Hepatocyte (in vitro differentiated cells): ENCODE measurements at places on chromosomes 16 and 17. TPM values are rescaled to one million over a fixed set of nuclear protein-coding genes. Genes with fewer than 3 reads are reported as not detected.

DNA sequence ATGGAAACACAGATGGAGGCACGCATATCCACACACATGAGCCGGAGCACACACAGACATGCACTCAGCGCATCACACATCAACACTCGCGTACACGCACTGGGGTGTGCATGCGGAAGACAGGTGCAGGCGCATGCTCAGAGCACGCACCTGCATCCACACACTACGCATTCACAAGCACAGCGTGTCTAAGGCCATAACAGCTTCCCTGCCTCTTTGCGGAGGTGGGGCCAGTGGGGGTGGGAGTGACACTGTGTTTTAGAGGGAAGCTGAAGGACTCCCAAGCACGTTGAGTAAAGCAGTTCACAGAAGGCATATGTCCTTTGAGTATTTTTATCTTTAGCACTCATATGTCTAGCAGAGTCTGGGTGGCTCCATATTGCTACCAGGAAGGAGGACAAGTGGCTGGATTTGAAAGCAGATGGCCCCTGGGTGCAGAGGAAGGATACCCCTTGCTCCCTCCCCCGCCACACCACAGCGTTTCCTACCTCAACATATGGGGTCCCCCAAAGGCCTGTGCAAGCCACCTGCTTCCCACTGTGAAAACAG lies 68.6 kb upstream of the TOB1 start:
- no peak for DNase-seq

- DNase-seq: no peak
Observed at GRCh38 chr17:17732444-17732843, 51.2 kb downstream of the RAI1 start.

- DNase-seq: no peak
Observed at GRCh38 chr16:29791845-29792807, 1.6 kb downstream of the KIF22 start.

The KRTAP16-1 gene
- not detected in 2 replicates for total RNA-seq

GRCh38 chr16:56858374-56858773 lies 6.6 kb upstream of the SLC12A3 start:
- no peak for DNase-seq

- DNase-seq: peak; percentile 33
Observed at GRCh38 chr17:67289181-67289876, 44.3 kb upstream of the HELZ start.

GRCh38 chr16:23523321-23523720 lies 13.0 kb upstream of the GGA2 start:
- DNase-seq: no peak

The MYH8 gene
- total RNA-seq: not detected in 2 replicates

- no peak for DNase-seq
Observed at GRCh38 chr17:50570528-50570927, 10.0 kb downstream of the CACNA1G start.

- DNase-seq: no peak
Observed at GRCh38 chr16:84052071-84052622, 9.6 kb upstream of the SLC38A8 start.

DNA sequence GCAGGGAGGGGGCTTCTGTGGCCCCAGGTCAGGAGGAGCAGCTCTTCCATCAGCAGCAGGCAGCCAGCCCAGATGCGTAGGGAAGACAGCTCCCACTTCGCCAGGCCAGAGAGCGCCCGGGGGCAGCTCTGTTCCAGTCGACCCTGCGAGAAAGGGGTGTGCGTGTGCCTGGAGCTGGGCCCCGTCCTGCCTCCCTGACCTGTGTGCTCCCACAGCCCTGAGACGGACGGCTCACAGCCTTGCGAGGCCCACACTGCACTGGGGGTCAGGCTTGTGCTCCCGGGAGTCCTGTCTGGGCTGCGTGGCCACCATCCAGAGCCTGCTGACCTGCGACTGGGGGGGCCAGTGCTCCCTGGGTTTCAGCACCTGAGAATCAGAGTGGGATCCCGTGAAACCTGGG lies 469 bp upstream of the MSLN start:
- DNase-seq: no peak

The PRRT2 gene
- 7.0 and 8.0 TPM in 2 replicates for total RNA-seq

DNA sequence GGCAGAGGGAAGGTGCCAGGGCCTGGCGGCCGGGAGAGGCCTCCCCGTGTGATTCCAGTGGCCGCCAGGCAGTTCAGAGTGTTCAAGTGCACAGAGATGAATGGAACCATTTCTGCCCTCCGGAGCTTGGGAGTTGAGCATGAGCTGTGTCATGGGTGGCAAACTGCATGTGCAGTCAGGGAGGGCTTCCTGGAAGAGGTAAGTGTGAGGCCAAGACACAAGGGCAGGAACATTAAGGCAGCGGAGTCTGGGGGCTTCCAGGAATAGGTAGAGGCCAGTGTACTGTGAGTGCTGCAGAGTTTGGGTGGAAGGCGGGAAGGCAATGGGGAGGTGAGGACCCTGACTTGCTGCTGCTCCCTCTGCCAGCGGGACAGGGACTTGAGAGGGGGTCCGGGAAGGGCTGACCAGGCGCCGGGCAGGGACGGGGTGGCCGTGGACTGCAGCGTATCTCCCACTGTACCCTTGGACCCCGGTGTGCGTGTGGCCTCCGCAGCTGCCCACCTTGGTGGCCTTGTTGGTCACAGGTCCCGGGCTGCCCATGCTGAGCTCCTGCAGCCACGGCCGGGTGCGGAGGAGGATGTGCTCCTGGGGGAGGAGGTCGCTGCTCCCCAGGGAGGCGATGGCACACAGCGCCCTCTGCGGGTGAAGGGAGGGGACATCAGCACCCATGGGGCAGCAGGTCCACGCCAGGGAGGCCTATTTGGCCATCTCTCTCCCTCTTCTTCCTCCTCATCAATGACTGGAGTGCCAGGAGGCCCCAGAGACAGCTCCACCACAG lies 7.5 kb upstream of the CEP131 start:
- DNase-seq: no peak

DNA sequence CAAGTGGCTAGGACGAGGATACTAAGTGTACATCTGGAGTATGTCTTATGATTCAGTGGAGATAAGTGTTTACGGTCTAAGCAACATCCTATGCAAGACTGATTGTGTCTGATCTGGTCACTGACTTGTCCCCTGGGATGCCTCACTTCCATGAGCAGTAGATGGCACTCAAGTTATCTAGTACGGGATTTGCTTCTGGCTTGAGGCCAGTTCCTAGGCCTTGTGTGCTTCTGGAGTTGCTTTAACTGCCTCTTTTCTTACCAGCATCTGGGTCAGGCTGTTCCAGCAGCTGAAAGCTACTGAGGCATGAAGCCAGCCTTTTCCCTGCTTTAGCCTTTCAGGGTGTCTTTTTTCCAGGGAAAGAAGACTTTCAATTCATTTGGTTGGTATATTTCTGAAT lies 23.0 kb downstream of the SUPT6H start:
- DNase-seq: peak; percentile 78

The EPN3 gene
- 2.7 and 3.8 TPM in 2 replicates for total RNA-seq

- peak; percentile 66 for DNase-seq
Observed at GRCh38 chr17:17837966-17838962, 1.5 kb upstream of the SREBF1 start.

DNA sequence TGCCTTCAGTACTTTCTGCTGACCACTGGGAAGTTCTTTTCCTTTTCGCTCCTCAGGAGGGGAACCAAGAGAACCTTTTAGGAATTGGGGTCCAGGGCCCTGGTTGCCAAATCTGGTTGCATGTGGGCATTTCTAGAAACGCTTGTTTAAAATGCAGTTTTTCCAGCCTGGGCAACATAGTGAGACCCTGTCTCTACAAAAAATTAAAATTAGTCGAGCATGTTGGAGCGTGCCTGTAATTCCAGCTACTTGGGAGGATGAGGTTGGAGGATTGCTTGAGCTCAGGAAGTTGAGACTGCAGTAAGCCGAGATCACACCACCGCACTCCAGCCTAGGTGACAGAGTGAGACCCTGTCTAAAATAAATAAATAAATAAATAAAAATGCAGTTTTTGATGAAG lies 1.2 kb downstream of the PNPO start:
- no peak for DNase-seq

The TCAP gene
- 0.90 and 1.0 TPM in 2 replicates for total RNA-seq

DNA sequence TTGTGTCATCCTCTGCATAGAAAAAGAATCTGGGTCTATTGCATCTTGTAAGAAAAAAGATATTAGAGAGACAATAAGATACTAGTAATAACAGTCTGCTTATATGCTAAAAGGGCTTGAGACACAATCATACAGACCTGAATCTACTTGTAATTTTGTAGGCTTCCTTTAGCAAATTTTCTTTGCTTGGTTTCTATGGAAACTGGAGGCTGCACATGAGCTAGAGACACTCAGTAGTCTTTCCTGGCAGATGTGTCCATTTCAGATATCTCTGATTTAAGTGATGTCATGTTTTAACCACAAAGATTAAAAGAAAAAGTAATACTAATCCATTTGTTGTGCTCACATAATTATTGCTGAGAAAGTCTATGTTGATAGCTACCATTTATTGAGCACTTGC lies 123.9 kb upstream of the GNAO1 start:
- DNase-seq: no peak

- DNase-seq: no peak
Observed at GRCh38 chr16:14523632-14524031, 106.4 kb downstream of the PARN start.

- DNase-seq: peak; percentile 48
Observed at GRCh38 chr16:67481561-67482232, 740 bp upstream of the ATP6V0D1 start.

The TBC1D3 gene
- total RNA-seq: not detected in 2 replicates

The TPPP3 gene
- total RNA-seq: 0.88 and 3.2 TPM in 2 replicates

- DNase-seq: no peak
Observed at GRCh38 chr16:23682181-23682580, 3.5 kb downstream of the PLK1 start.

GRCh38 chr17:10155371-10156076 lies 42.9 kb downstream of the GAS7 start:
- DNase-seq: no peak

The AATK gene
- 5.7 and 6.7 TPM in 2 replicates for total RNA-seq

DNA sequence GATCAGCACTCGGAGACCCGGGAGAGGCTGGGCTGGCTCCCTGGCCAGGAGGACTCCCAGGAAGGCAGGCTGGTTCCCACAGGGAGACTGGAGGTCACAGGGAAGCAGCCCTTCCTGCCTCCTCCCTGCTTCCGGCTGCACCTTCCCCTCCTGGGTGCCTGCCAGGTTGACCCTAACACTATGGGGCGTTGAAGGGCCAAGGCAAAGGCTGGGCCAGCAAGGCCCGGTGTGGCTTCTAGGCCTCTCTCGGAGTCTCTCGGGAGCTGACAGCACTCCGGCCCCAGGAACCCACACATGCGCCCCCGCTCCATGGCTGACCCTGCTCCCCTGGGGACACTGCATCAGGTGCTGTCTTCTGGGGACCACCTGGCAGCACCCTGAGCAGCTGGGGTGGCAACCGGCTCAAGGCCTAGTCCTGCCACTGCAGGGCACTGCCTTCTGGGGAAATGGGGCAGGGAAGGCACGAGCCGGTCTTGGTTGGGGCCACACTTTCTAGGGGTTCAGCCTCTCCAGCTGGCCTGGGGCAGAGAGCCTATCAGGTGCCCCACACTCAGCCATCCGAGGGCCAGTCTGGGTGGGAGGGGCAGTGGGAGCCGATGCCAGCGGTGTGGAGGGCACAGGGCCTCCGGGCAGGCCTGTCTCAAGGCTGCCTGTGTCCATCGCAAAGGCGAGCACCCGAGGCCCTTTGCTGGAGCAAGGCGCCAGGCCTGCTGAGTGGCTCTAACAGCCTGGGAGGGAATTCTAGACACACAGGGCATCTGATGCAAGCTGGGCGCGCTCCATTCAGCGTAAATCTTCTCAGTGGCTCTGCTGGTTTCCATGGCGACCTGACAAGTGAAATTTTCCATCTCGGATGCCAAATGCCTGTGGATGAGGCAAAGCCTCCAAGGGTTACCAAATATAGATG lies 5.6 kb upstream of the MTSS2 start:
- peak; percentile 94 for DNase-seq

The SLFN14 gene
- not detected in 2 replicates for total RNA-seq

GRCh38 chr16:5951486-5951885 lies 853.9 kb upstream of the EEF2KMT start:
- no peak for DNase-seq

- no peak for DNase-seq
Observed at GRCh38 chr17:77370586-77370985, 229.8 kb downstream of the SEC14L1 start.

DNA sequence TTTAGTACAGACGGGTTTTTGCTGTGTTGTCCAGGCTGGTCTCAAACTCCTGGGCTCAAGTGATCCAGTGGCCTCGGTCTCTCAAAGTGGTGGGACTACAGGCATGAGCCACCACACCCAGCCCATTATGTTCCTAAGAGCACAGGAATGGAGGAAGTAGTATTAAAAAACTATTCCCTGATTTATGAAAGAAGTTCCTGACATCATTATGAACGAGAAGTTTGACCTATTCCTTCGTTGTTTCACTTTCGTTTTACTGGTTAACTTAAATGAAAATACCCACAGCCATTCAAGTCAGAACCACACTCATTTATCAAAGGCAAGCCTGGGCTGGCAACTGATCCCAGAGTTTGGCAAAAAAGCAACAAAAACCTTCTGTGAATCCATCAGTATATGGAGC lies 13.5 kb upstream of the CBX4 start:
- DNase-seq: no peak

The HP gene
- 374 and 430 TPM in 2 replicates for total RNA-seq

- DNase-seq: no peak
Observed at GRCh38 chr17:65548269-65548969, 13.0 kb downstream of the AXIN2 start.

GRCh38 chr17:57465610-57466009 lies 209.3 kb downstream of the MSI2 start:
- no peak for DNase-seq

DNA sequence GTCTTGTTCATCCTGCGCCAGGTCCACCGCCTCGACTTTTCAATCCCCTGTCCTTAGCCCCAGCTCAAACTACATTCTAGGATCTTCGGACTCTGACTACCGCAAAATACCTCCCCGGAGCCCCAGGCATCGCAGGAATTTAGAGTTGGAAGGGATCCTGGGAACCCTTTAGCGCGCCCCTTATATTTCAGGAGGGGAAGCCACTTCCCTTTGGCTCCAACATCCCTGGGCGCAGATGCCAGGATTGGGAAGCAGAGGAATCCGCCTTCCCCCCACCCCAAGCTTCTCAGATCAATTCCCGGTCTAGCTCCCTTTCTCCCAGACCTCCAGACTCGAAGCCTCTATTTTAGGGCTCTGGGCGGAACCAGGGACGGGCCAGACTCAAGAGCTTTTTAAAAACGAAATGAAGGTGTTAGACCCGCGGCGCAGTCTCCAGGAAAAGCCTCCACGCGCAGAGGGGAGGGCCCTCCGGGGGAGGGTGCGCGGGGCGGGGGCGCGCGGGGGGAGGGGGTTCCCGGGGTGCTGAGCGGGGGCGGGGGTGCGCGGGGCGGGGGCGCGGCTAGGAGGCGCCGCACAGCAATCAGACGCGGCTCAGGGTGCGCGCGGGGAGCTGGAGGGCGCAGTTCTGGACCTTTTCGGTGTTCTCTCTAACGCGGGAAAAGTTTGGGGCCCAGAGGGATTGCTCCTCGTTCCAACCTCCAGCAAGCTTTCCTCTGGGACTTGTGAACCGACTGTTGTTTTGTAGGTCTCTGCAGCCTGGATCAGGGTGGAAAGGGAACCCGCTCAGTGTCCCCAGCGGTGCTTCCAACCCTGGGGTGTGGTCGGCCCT lies 1.6 kb downstream of the AHSP start:
- DNase-seq: peak; percentile 32

The MT1H gene
- 2.1 TPM in 1 of 2 replicates, not detected in the other for total RNA-seq

- no peak for DNase-seq
Observed at GRCh38 chr17:59437791-59438281, 106.4 kb downstream of the YPEL2 start.
